ENCODE measurements at places on chromosomes 2 and 18.
A peak's percentile ranks its signal among the peaks of the same experiment; 100 is the strongest.

GRCh38 chr2:1756456-1756855 is 12.1 kb upstream of the PXDN start:
- DNase-seq, result no peak

- no peak for DNase-seq
Measured at GRCh38 chr2:116915673-116916072, 898.8 kb upstream of the DDX18 start.

DNA sequence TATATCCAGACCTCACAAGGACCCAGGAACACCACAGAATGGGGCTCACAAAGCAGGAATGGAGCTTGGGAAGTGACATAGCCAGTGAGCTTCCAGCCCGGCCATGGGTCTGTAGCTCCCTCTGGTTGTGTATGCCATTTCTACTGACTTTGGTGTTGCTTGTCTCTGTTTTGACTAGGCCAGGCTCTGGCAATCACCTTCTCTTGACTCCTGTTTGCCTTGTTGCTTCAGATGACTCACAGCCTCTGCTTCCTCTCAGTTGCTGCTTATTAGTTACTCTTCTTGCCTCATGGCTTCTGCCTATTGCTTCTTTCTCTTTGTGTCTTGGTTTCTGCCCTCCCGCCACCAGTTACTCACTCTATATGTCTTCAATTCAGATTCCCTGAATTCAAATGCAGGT is 15.8 kb upstream of the IER3IP1 start:
- no peak for DNase-seq

DNA sequence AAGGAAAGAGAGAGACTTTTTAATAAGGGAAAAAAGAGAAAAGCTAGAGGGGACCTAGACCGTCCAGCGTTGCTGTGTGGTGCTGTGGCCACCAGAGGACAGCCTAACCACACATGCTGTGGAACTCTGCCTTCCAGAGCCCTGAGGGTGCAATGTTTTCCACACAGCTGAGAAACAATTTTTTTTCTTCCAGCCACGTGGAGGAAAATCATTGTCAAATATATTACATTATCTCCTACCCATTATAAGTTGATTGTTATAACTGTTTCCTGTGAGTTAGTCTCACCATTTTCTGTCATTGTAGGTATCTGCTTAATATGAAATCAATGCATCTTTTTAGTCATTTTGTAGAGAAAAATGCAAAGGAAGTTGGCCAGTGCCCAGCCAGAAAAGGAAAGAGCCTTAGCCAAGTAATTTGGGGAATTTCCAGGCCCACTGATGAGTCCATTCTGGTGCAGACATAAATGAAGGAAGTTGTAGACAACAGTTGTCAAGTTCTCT is 5.9 kb upstream of the MRPL19 start:
- peak; percentile 39 for DNase-seq

DNA sequence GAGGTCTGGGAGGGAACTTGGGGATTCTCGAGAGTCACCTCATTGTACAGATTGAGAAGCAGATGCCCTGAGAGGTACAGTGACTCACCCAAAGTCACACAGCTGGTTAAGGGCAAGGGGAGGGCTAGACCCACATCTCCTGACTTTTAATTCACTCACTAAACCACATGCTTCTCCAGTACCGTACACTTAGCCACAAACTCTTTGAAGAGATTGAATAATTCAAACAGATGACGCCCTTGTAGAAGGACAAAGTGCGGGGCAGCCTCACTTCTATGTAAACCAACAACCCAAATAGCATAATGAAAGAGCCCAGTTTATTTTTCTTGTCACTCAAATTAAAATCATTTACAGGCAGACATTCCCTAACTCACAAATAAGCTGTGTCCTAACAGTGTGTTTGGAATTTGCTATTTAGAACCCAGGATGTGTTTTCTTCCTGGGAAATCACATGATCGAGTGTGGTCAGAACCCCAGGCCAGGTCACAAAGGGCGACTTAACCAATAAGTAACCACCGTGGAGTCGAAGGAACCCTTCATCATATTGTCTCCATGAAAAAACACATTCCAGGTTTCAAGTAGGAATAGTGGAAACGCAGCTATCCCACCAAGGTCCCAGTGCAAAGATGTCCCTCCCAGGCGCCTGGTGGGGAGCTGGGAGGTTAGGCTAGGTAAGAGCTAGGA is 35.8 kb upstream of the PTPN4 start:
- no peak for DNase-seq

GRCh38 chr2:184370954-184371353 is 227.4 kb upstream of the ZNF804A start:
- no peak for DNase-seq

GRCh38 chr2:10375570-10376281 is 72.4 kb downstream of the ODC1 start:
- no peak for DNase-seq

DNA sequence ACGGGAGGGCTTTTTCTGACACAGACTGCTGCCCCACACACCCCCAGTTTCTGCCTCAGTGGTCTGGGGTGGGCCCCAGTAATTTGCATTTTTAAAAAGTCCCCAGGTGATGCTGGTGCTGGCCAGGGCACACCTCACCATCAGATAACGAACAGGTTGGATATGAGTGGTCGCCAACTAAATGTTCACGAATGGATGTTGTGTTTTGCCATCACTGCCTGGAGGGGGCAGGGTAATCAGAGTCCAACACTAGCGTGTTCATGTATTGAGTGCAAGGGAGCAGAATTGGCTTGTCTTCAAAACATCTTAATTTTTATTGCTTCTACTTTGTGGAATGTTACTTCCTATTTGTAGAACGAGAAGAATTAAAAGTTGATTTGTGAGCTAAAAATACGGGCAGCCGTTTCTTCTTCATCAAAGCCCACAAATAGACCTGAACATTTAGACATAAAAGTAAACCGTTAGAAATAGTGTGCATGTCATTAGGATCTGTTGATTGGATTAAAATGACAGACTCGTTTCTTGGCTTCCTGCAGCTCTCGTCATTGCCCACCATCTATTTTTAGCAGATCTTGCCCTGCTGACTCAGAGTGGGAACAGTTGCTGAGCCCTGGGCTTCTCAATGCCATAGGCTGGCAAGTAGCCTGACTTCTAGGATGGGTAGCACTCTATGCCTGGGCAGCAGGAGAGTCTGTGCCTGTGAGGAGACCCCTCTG is 45.2 kb downstream of the NCK2 start:
- DNase-seq, result no peak

DNA sequence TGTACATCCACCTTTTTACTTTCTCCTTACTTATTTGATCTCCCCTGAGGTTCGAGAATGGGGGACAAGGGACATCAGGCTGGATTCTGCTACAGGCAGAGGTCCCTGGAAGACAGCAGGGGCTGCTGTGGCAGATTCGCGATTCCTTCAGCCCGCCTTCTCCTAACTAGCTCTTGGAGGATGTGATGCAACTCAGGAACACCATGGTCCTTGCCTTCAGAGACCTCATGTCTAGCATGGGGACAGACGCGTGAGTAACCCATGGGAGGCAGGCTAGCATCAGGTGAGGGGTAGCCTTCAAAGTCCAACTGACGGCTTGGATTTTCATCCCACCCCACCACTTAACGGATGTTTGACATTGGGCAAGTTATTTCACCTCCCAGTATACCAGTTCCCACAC is 869 bp upstream of the TCF23 start:
- DNase-seq, result no peak

DNA sequence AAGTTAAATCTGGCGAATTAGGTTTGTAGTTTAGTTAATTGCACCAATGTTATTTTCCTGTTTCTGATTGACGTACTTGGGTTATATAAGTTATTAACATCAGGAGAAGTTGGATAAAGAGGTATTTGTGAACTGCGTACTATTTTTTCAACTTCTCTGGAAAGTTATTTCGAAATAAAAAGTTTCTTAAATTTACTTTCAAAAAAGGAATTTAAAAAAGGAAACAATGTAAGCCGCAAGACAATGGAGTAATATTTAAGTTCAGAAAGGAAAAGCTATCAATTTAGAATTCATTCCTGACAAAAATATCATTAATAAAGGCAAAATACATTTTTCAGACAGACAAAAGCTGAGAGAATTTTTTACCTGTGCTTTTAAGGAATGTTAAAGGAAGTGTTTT is 47.7 kb downstream of the RAB10 start:
- DNase-seq, result no peak

DNA sequence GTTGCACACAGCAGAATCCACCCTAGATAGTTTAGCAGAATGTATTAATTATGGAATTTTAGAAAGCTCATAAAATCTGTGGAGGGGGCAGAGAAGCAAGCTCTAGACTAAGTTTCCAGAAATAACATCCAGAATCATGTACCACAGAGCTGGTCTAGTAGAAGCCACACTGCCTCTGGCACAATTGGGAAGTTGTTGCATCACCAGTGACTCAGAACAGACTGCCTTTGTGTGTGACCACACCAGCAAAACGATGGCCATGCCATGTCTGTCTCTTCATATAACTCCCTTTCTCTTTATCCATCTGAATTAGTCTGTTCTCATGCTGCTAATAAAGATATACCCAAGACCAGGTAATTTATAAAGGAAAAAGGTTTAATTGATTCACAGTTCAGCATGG is 158.9 kb downstream of the CCDC148 start:
- no peak for DNase-seq

- DNase-seq, result no peak
Measured at GRCh38 chr2:163607630-163608029, 128.2 kb downstream of the FIGN start.

GRCh38 chr2:28956890-28957289 is 24.2 kb upstream of the TOGARAM2 start:
- peak; percentile 14 for DNase-seq

- DNase-seq, result no peak
Measured at GRCh38 chr2:72576459-72576858, 249.4 kb downstream of the EXOC6B start.

DNA sequence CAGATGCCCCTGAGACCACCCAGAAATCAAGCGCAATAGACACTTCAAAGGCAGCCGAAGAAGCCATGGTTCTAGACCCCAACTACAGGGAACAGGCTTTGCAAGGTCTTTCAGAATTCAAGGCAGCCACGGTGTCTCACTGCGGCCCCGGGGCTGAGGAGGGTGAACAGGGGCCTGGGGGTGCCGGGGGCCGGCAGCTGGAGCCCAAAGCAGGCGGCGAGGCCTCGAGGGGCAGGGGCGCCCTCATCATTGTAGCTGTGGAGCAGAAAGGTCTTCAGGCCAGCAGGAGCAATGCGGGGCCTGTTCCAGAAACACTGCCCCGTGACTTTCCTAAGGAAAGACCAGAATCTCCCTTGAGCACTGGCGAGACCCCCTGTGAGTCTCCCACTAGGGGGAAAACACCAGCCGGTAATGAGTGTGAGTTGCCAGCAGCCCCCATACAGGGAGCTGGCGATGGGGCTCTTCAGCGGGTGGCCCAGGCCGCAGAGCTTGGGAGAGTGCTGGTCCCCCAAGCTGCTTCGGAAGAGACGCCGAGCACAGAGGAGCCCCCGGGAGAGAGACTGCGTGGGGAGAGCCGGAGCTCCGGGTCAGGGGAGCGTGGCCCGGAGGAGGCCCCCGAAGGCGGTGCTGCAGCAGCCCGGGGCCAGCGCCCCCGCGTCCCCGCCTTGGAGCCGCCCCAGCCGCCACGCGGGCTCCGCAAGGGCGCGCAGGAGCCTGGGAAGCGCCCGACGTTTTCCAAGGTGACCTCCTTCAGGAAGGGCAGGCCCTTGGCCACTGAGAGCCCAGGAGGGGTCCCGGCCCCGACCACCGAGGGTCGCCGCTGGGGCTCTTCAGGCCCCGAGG is 79.1 kb downstream of the ARHGEF4 start:
- no peak for DNase-seq

DNA sequence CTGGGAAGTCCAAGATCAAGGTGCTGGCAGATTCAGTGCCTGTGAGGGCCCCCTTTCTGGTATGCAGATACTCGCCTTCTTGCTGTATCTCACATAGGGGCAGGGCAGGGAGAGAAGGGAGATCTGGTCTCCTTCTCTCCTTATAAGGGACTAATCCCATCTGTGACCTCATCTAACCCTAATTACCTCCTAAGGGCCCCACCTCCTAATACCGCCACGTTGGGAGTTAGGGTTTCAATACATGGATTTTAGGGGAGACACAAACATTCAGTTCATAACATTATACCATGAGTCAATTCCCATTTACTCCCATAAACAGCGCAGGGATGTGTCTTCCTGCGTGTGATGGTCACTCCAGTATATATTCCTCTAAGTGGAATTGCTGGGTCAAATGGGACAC is 73.8 kb upstream of the TXNDC2 start:
- no peak for DNase-seq

DNA sequence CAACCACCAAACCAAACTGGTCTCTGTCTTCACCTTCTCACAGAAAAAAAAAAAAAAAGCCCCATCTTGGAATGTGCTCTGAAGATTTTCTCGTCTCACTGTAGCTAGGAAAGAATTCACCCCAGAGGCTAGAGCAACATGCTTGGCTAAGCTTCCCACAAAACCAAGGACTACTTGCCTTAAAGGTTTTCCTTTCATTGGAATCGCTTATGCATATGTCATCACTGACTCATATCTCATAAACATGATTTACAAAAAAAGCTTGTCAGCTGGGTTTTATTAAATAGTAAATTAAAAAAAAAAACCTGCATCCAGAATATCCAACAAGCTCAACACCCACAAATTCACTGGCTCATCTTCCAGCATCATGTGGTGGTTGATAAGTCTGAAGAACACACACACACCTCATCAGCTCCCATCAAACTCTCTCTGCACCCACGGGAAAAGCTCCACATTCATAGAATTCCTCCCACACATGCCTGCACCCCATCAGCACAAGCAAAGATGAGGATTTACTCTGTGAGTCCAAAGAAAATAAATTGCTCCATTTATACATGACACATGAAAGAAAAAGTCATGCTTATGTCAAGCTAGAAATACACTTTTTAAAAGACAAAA is 182.0 kb upstream of the TRIB2 start:
- no peak for DNase-seq

- no peak for DNase-seq
Measured at GRCh38 chr18:49898421-49898820, 85.1 kb upstream of the ACAA2 start.

DNA sequence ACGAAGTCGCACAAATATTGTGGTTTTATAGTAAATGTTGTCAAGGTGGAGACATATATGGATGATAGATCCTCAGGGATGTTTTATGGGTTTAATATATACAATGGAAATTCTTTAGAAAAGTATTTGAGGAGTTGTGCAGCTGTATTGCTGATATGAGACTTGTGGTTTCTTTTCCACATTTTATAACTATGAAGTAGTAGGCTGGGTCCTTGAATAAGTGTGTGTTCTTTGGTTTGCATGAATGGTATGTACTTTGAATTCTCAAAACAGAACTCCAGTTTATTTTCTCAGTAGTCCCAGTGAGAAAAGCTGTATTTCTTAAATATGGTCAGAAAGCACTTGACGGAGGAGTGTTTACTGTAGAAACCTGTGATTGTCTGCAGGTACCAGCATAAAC is 42.4 kb downstream of the PLCL1 start:
- no peak for DNase-seq

Measured in NCI-H524 (cell line).